ENCODE measurements at places on chromosomes 4 and X. TPM values are rescaled to one million over a fixed set of nuclear protein-coding genes. Genes with fewer than 3 reads are reported as not detected.

- DNase-seq = no peak
These were observed 41.1 kb upstream of the HS3ST1 start for GRCh38 chr4:11469650-11470437.

DNA sequence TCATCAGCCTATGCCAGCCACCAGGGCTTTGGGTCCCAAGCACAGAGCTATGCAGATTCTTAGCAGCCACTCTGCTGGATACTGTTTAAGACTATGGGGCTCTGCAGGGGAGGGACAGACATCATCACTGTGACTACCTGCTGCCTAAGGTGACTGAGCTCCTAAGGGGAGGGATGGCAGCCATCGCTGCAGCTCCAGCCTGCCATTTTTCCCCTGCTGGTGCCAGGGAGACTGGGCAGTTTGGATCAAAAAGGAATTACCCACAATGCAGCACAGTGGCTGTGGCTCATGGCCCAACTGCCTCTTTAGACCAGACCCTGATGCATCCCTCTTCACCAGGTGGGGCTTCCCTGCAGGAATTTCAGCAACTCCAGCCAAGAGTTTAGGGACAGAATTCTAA lies 28.6 kb upstream of the INPP4B start:
- DNase-seq = no peak

GRCh38 chr4:76957004-76957738 lies 7.6 kb downstream of the SEPTIN11 start:
- no peak for DNase-seq

DNA sequence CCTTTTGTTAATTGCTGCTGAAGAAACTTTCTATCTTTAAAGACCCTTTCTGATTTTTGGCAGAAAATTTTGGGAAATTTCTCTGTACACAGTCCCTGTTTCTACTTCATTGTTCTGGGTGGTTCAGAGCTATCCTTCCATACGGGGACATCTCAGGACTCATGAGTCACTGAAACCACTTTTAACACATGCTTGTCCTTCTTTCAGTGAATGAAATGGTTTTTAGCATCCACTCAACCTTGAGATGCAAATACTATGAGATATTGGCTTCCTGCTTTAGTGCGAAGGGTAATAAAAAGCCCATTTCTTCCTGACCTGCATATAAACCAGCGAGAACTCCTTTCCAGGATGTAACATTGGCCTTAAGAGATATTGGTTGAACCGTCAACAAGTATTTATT lies 158.0 kb downstream of the REPS2 start:
- no peak for DNase-seq

- no peak for DNase-seq
These were observed 6.0 kb upstream of the IDS start for GRCh38 chrX:149511081-149511480.

GRCh38 chrX:69096963-69097362 lies 68.3 kb downstream of the PJA1 start:
- DNase-seq = no peak

DNA sequence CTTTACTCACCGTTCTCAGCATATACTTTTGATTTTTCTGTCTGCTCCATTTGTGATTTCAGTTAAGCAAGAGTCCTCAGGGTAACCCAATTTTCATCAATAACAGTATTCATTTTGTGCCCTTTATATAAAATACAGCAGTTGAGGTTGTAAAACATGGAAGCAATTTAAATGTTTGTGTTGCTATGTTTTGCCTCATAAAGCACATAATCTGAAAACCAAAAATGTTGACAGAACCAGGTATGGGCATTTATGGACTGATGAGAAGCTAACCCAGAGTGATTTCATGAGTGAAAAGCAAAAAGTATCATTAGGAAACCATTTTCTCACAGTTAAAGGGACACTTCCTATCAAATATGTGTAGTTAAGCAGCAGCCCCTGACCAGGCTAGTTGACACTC lies at the start of gene ASIC5:
Gene ASIC5, minus strand, starts transcription at position 101 of the 400 bp plus-strand sequence. Its CDS starts 51 bp downstream, at position 50.
- DNase-seq = no peak

- no peak for DNase-seq
These were observed 11.3 kb upstream of the YTHDC1 start for GRCh38 chr4:68361146-68361589.

DNA sequence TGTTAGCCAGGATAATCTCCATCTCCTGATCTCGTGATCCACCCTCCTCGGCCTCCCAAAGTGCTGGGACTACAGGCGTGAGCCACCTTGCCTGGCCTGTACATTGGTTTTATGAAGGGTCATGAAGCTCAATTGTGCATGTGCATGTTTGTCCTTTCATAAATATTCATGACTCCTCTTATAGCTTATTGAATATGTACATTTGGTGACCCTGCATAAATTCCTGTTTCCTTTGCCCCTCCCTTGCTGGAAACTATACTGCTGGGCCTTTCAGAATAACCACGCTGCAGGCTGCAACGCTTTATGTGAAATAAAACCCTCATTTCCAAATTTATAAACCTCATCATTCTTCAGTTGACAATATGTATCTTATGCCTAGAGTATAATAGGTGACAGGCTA lies 978.0 kb upstream of the LCORL start:
- DNase-seq = no peak

GRCh38 chr4:188336891-188337290 lies 197.7 kb downstream of the TRIML1 start:
- DNase-seq = no peak

DNA sequence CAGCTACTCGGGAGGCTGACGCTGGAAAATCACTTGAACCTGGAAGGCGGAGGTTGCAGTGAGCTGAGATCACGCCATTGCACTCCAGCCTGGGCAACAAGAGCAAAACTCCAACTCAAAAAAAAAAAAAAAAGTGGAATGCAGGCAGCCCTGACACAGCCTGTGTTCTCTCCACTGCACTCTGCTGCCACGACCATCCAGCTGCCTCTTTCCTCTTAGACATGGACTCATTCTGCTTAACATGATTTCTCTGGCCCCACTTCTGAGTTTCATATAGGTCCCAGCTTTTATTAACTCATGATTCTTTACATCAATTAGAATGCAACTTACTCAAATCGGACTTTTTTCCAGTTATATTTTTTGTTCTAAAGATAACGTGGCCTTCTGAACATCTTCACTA lies 29.6 kb downstream of the SLC10A6 start:
- DNase-seq = no peak

GRCh38 chrX:103878466-103879122 lies 46.5 kb upstream of the RAB9B start:
- no peak for DNase-seq

DNA sequence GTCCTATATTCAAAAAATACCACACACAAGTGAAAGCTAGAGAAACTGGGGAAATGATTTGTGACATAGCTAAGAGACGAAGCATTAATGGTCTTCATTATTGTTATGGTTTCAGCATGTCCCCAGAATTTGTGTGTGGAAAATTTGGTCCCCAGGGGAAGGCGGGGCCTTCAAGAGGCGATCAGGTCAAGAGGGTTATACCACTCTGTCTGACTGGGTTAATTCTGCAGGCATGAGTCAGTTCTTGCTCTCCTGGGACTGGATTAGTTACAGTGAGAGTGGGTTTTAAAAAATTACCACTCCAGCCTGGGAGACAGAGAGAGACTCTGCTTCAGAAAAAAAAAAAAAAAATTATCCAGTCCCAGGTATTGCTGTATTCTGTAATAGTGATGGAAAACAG lies 2.1 kb upstream of the MTNR1A start:
- no peak for DNase-seq

- DNase-seq = no peak
These were observed 287.8 kb downstream of the ZNF674 start for GRCh38 chrX:46257451-46257879.

NOX1 gene
- not detected for polyA plus RNA-seq

DCHS2 gene
- not detected for polyA plus RNA-seq

CNKSR2 gene
- polyA plus RNA-seq = 0.78 TPM

HERC5 gene
- 9.2 TPM for polyA plus RNA-seq

RASL11B gene
- polyA plus RNA-seq = not detected

PRDM8 gene
- polyA plus RNA-seq = 1.6 TPM

MGAT4D gene
- not detected for polyA plus RNA-seq

ITIH6 gene
- polyA plus RNA-seq = not detected

SPANXN5 gene
- polyA plus RNA-seq = not detected

RBM47 gene
- 0.49 TPM for polyA plus RNA-seq

AP1S2 gene
- polyA plus RNA-seq = 83.4 TPM

CTAG2 gene
- not detected for polyA plus RNA-seq

Data from immature natural killer cell (primary cell).